Tongue (tissue), 3 donors: ENCODE measurements at places on chromosomes 2 and 18. TPM values are rescaled to one million over a fixed set of nuclear protein-coding genes. Genes with fewer than 3 reads are reported as not detected.

Gene HNRNPLL
- total RNA-seq, result 47.9 TPM

Gene SRD5A2
- 0.10 TPM for total RNA-seq

Gene IL1RL1
- 4.0 TPM for total RNA-seq

Gene CCDC93
- total RNA-seq, result 23.6 TPM

DNA sequence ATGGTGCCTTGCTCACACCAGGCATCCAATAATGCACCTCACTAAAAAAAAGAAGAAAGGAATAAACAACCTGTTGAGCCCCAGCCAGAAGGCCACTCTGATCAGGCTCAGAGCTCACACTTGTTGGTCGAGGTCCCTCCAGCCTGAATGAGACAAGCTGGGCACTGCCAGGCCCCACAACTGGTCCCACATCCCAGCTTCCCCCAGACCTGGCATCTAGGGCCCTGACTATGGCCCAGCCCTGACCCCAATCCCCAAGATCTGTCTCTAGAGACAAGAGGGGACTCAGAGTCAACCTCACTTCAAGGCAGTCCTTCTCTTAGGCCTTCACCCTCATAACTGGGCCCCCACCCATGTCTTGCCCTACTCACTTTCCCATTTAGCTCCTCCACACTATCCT, 22.4 kb downstream of the TEX51 start:
- DNase-seq, result no peak

- peak; percentile 72 for DNase-seq
These were observed 157.8 kb upstream of the SLC1A4 start for GRCh38 chr2:64831134-64831976.

GRCh38 chr2:12501469-12502158, 215.1 kb upstream of the TRIB2 start:
- no peak for DNase-seq

DNA sequence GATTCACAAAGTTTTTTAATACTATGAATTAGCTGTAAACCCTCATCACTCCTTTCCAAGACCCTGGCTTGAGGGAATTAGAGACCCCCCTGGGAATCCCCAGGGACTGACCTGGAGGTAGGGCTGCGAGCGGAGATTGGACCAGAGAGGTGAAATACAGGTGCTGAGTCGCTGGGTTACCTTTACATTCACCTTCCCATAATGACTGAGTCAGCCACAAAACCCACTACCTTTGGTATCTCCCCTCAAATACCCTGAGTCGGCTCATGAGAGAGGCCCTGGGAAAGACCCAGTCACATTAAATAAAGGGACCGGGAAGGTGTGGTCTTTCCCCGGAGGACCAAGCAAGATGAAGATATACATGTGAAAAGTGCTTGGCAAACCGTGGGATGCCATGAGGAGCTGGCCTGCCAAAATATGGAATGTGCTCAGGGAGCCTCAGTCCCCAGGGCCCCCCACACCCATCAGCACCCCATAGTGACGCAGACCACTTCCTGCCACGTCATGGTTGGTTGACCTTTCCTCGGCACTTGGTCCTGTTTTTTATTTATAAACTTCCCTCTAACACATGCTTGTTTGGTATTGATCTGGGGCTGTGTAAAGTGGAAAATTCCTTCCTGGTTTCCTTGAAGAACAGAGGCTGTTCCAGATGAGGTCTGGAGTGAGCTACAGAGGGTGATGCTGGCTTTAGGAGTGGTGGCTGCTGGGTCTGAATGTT, 51.4 kb downstream of the IL1RL2 start:
- DNase-seq, result no peak

GRCh38 chr2:32852856-32853255, 93.9 kb upstream of the LTBP1 start:
- DNase-seq, result no peak

- DNase-seq, result peak; percentile 81
These were observed 4.7 kb upstream of the ITSN2 start for GRCh38 chr2:24365051-24365450.
